CD4-positive, alpha-beta memory T cell (primary cell): ENCODE measurements at places on chromosomes 13 and 19. TPM values are rescaled to one million over a fixed set of nuclear protein-coding genes. Genes with fewer than 3 reads are reported as not detected.

ZNF540 gene
- 24.5 TPM for total RNA-seq

TNNT1 gene
- not detected for total RNA-seq

TTC9B gene
- total RNA-seq: not detected

KLF1 gene
- not detected for total RNA-seq

LYPD5 gene
- total RNA-seq: 0.49 TPM

ALG5 gene
- 25.5 TPM for total RNA-seq
